ENCODE measurements at places on chromosomes 12 and 14. TPM values are rescaled to one million over a fixed set of nuclear protein-coding genes. Genes with fewer than 3 reads are reported as not detected.

CLEC9A gene
- total RNA-seq = not detected

DNA sequence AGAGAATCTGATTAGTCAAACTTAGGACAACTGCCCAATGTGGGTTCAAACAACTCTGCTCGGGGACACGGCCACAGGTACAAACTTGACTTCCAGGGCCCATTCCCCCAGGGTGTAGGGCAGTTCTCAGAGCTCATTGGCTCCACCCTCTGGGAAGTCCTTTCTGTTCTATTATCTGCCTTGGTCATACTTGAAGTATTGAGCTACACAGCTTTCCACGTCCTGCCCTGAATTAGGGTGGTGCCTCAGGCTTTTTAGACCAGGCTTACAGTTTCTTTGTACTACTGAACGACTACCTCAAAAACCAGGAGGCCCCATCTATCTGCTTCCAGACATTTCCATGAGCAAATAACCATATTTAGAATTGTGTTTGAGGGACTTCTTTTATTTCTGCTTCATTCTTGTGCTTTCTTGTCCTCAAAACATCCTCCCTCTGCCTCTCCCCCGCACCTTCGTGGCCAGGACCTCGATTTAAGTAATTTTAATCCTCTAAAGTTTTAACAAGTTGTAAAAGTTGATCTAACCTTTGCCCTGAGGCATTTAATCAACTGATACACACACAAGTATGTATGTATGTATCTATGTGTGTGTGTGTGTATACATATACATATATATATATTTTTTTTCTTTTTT lies 281.7 kb upstream of the AMIGO2 start:
- DNase-seq = no peak

NXPH4 gene
- total RNA-seq = 4.3 TPM

NR4A1 gene
- total RNA-seq = 5.5 TPM

GRCh38 chr12:96194576-96194889 lies 358 bp downstream of the ELK3 start:
- DNase-seq = no peak

IFI27 gene
- 5.8 TPM for total RNA-seq

Data from myocyte (in vitro differentiated cells).